ENCODE measurements at places on chromosomes 2 and 18. TPM values are rescaled to one million over a fixed set of nuclear protein-coding genes. Genes with fewer than 3 reads are reported as not detected.
A peak's percentile ranks its signal among the peaks of the same experiment; 100 is the strongest.

The PARD3B gene
- 0.94 TPM for total RNA-seq

DNA sequence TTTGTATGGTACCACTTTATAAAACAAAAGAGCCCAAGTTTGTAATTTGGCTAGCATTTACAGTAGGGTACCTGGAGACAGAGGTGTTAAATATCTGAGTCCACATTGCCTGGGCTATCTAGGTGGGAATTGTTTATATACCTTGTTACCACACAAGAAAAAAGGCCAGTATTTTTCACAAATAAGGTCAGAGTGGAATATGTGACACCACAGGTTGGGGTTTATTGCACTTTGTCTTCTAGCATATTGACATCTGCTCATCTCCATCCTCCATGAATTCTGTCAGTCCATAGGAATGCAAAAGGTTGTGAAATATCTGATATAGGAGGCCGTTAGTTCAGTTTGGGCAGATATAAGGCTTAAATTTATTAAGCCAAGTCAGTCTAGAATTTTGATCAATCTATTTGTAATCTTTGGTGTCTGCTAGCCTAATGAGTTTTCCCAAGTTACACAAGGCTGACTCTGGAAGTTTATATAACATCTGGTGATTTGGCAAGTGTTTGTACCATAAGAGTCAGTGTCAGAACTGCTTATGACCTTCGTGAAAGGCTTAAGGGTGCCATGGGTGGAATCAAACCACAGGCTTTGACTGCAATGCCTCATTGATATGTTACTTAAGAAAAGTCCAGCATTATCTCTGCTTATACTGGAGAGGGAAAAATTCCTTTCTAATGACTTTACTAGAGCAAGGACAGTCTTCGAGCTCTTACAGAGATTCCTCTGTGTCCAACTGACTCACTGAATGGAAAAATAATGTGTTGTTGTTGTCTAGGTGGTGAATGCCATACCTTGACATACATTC is 11.3 kb upstream of the DPP4 start:
- DNase-seq = peak; percentile 87

DNA sequence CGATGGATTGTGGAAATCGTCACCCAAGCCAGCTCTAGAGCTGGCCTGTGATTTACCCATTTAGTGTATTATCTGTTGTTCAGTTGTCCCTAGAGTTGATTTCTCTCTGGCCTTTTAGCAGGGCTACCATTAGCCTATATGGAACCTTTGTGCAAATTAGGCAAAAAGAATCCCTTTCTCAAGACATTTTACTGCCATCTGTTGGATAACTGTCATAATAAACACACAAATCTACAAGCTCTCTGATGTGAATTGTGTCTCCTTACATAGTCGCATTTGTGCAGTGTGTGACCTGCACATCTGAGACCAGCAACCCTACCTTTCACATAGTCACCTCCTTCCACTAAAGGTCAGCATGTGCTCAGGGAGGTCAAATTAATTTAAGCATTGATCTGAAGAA is 34.0 kb downstream of the LOXHD1 start:
- no peak for DNase-seq

DNA sequence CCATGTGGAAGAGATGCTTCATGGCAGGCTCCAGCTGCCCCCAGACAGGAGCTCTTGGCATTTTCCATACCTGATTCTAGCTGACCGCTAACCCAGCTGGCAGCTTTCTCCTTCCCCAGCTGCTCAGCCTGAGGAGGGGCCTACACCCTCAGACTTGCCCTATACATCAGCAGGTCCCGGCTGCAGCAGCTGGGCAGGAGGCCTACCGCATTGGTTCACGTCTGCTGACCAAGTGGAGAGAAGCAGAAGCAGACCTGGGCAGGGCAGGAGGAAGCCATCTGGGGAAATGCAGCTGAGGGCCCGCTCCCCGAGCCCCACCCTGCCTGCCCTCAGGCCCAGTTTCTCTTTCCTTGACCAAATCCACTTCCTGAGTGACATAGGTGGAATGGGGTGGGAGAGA is 50.7 kb downstream of the LBH start:
- DNase-seq = no peak

The PAX8 gene
- 109 TPM for total RNA-seq

DNA sequence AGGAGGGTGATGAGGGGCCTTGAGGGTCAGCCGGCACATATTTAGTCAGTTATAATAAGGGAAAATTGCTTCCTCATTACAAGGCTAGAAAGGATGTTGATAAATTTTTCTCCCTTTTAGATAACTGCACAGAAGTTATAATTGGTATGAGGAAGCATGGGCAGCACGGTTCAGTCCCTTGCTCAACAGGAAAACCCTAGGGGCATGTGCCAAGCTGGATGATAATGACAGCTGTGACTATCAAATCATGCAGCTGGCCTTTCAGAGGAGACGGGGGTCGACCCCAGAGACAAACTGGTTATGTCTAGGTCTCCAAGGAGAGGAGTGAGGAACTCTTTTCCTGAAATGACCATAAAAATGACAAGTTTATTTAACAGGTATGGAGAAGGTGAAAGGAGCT is 448.1 kb upstream of the VRK2 start:
- DNase-seq = no peak

GRCh38 chr2:200305797-200306195 is 697 bp upstream of the SPATS2L start:
- no peak for DNase-seq

The DOCK10 gene
- total RNA-seq = 2.1 TPM

DNA sequence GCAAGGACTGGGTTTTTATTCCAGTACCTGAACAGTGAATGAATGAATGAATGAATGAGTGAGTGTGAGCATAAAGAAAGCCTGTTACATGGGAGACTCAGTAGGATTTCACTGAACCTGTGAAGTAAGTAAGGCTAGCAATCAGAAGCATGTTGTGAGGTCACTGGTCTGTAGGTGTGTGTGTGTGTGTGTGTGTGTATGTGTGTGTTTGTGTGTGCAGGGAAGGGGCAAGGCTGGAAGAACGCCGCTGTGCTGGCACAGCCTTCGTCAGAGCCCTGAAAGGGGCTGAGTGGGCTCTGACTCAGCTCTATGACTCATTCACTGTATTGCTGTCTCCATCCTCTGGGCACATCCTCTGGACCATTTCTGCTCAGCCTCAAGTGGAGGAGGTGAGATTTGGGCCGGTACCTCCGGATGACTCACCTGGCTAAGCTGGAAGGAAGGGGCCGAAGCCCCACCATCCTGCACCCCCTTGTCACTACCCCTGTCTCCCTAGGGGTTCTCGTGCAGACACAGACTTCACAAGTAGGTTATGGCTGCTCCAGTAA is 51.4 kb upstream of the MRPL33 start:
- no peak for DNase-seq

GRCh38 chr18:10138719-10139118 is 224.9 kb downstream of the VAPA start:
- no peak for DNase-seq

The ERBB4 gene
- 1.4 TPM for total RNA-seq

- DNase-seq = no peak
Observed at GRCh38 chr2:33264766-33265165, 211.7 kb upstream of the RASGRP3 start.

Data from epithelial cell of proximal tubule (primary cell).